Stimulated activated CD4-positive, alpha-beta T cell treated with anti-CD3 and anti-CD28 coated beads, Interleukin-1b, Interleukin-23, amount 100 ng/mL, for 4 hours (primary cell): ENCODE measurements at places on chromosomes 12 and 14.

- DNase-seq = no peak
Observed at GRCh38 chr12:68557011-68557730, 53.5 kb upstream of the RAP1B start.

DNA sequence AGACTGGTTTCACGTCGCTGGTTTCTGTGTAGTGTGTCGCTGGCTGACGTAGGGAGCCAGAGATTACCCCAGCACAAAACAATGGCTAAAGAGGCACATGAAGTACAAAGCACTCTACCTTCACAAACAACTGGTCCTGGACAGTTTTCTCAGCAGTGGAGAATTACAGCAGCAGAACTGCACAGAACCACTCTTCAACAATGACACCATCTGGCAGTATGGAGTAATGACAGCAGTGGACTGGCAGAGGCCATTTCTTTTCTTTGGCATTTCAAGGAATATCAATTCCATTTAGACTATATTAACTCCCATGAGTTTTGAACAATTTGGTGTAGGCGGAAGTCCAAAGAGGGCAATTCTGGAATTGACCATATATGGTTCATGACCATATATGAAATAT lies 1074.1 kb downstream of the AACS start:
- DNase-seq = no peak

- DNase-seq = no peak
Observed at GRCh38 chr12:8080120-8080519, 2.0 kb upstream of the NECAP1 start.

DNA sequence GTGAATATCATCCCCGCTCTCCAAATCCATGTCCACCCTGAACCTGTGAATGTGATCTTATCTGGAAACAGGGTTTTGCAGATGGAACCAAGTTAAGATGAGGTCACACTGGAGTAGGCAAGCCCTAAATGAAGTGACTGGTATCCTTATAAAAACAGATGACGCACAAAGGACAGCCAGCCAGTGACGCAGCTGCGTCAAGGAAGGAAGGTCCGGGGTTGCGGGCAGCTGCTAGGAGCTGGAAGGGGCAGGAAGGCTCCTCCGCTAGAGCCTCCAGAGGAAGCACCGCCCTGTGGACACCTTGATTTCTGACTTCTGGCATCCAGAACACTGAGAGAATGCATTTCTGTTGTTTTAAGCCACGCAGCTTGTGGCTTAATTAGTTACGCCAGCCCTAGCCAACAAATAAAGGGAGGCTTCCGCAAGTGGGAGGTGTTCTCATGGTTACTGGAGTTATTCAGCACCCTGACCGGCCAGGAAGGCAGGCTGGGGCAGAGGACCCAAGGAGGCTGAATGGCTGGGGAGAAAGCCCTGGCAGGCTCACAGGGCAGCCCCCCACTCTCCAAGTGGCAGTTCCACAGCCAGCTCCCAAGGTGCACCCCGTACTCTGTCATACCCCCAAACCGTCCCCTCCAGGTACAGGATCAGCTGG lies 127.6 kb upstream of the NCOR2 start:
- DNase-seq = no peak

DNA sequence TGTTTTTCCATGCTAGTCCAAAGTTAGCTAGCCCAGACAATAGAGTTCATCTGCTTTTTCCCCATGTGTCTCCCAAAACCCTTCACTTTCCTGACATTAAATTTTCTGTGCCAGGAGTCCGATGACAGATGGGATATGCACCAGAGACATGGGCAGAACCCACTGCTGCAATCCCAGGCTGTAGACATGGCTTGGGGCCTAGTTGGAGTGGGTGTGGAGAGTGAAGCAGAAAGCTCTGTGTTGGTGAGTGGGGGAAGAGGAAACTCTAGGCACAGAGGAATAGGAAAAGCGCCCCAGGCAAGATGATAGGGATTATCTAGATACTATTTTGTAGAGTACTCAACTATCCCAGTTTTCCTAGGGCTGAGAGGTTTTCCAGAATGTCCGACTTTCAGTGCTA lies 4.8 kb upstream of the KRT74 start:
- DNase-seq = no peak

GRCh38 chr12:56413392-56413791 lies 35.8 kb downstream of the TIMELESS start:
- DNase-seq = no peak

DNA sequence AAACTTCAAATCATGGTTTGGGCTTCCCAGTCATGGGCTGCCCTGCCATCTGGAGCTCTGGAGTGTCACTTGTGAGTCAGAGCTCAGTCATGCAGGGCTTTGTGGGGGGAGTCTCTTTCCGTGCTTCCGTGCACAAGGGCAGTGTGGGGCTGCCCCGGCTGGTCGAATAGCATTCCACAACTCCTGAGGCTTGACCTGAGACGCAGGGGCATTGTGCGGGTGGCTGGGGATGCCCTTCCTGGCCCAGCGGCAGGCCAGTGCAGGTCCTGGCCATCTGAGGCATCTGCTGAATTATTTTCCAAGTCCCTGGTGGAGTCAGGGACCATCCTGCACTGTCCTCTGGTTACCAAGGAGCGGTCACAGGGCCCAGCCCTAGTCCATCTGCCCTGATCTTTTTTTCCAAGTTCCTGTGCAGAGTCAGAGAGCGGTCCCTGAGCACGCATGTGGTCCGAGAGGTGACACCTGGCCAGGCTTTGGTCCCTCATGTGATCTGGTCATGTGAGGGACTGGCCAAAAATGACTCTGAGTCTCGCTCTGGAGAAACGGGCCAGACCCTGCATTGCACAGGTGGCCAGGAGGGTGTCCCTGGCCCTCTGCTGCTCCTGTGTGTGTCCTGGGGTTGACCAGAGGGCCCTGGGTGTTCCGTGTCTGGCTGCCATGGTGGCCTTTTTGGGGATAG lies 167.0 kb upstream of the ALG10B start:
- DNase-seq = no peak

GRCh38 chr12:104692557-104693218 lies 235.9 kb downstream of the CHST11 start:
- no peak for DNase-seq

GRCh38 chr14:105083926-105084685 lies 18.9 kb upstream of the GPR132 start:
- DNase-seq = no peak

DNA sequence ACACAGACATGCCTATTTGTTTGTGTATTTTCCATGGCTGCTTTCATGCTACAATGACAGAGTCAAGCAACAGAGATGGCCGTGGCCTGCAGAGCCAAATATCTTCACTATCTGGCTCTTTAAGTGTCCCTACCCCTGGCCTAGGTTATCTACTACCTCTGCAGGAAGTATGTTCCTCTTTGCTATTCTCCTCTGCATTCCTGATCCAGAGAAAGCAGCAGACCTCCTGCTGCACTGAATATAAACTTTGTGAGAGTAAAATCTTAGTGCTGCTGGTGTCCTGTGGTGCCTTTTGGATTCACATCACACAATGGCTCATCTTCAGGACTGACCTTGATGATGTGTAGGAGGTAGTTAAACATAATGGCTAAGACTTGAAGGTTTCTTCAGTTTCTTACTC lies 233.4 kb downstream of the IPO8 start:
- DNase-seq = no peak

- DNase-seq = no peak
Observed at GRCh38 chr12:65025136-65025535, 96.0 kb downstream of the WIF1 start.

- DNase-seq = no peak
Observed at GRCh38 chr12:51687177-51687576, 96.1 kb downstream of the SCN8A start.

- no peak for DNase-seq
Observed at GRCh38 chr12:123398177-123398549, 14.2 kb downstream of the KMT5A start.

DNA sequence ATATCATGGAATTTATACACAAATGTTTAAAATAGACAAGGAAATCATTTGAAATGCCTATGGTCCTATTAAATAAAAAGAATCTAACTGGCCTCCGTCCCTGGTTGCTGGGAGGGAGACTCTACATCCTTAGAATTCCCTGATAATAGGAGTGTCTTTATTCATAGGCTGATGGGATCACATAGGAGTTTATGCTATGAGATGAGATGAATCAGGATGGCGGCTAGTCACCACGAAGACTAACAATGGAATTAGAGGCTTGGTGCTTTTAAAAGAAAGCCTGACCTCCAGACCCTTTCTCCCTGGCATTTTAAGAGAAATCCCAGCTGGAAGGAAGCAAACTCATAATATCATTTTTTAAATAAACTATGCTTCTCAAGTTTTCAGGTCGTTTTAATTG lies 69.7 kb downstream of the SEC23A start:
- DNase-seq = no peak

DNA sequence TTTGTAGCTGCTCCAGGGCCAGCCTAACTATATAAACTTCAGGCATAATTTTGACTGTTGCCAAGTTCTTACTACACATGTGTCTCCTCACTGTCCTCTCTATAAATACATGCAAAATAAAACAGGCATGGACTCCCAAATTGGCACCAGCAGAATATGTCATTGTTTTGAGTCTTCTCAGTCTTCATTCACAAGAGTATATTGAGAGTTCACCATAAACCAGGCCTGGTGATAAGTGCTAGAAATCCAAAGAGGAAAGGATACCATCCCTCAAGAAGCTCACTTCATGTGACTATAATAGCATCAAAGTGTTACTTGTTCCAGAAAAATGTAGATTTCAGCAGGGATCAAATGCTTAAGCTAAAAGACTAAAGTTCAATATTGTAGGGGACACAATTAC lies 13.7 kb downstream of the GPR19 start:
- DNase-seq = no peak

DNA sequence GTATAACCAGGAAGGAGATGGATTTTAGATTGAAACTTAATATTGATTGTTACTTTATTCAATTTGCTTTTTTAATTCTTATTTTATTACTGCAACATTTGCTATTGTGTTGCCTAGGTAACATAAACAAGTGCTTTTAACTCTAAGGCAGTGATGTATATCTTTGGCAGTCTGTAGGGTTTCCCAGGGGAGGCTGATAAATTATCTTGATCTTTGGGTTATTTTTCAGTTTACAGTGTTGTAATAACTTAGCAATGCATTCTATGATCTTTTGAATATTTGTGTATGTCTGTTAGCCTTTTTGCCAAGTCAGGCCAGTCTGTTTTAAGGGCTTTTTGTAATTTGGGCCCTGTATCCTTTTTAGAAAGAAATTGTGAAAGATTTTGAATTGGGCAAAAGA lies 7.8 kb upstream of the DTD2 start:
- DNase-seq = no peak

DNA sequence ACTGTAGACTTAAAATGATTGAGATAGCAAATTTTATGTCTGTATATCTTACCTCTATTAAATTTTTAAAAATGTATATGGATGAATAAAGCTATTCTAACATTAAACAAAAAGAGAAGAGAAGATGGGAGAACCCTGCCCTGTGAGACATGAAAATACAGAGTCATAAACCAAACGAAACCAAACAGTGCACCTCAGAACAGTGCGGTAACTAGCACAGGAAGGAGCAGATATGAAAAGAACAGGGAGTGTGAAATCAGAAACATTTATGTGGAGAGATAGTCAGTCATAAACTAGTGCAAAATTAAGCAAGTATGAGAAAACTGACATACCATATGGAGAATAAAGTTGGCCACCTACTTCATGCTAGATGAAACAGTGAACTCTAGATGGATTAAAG lies 135.1 kb downstream of the ERC1 start:
- no peak for DNase-seq

GRCh38 chr14:101926085-101926484 lies 38.3 kb upstream of the DYNC1H1 start:
- DNase-seq = no peak

DNA sequence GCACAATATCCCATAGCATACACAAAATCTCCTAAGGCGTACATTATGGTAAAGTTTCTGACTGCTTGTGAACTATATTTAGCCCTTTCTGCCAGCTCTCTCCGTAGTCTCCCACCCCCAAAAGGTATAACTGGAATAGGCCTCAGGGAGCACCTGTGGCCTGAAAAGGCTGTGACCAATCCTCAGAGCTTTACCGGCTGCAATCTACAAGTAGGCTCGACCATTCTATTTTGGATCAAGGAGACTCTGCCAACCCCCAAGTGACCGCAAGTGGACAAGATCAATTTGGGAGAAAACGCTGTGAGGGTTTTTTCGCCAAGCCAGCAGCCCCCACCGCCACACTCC lies 1.2 kb downstream of the PPTC7 start:
- no peak for DNase-seq

GRCh38 chr14:32085845-32086383 lies 8.8 kb downstream of the ARHGAP5 start:
- DNase-seq = no peak

DNA sequence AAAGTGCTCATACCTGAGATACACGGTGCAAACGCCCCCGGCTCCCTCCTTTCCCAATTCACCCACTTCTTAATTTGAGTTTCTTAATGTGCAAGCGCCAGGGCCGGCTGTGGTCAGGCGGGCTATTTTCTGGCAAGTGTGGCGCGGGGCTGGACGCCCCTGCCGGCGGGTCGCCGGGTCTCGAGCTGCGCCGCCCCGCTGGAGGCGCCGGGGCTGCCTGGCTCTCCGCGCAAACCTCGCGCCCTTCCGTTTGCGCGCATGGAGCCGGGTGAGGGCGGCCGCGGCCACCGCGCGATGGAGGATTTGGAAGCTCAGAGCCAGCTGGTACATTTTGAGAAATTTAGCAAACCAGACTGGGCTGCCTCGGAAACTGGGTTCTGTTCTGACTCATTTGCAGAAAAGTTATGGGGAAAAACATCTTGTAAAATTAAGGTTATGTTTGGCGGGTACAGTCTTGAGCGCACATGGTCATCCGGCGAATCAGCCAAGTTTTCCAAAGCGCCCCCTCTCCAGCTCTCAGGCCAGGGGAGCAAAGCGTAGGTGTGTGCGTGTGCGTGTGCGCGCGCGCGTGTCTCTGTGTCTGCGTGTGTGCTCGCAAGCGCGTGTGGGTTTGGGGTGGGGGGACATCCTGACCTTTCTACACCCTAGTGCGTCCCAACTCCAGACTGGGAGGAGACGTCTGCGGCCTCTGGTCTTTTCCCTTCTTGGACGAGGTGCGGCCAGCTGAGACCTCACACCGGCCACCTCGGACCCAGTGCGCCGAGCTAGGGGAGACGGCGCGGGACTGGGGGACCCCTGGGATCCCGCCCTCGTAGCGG lies 6.5 kb upstream of the OTX2 start:
- no peak for DNase-seq

DNA sequence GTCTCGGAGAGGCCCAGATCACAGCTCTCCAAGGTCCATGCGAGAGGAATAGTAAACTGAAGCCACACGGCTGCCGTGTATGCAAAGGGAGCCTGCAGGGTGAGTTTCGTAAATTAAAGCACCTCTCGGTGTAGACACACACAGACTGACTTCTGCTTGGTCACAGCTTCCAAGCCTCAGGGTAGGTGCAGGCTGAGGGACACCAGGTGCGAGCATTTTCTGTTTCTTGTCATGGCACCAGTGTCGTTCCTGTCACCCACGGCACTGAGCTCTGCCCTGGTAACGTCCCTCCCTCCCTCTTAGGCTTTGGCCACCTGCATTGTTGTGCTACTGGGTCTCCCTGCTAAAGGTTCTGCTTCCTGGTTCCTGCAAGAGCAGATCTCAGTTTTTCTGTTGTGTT lies 76.2 kb upstream of the DYNC1H1 start:
- DNase-seq = no peak

DNA sequence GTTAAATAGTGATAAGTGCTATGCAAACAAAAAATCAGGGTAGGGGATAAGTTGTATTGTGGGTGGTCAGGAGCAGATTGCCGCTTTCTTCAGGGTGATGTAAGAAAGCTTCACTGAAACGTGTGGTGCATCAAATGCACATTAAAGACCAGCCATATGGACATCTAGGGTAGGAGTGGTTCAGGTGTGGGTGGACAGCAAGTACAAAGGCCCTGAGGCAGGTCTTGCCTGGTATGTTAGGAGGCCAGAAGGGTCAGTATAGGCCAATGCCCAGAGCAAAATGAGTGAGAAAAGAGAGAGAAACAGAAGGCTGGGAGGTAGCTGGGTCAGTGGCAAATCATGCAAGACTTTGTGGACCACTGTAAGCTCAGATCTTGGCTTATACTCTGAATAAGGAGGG lies 25.6 kb upstream of the CISTR start:
- no peak for DNase-seq
